ENCODE measurements at places on chromosomes 6 and 20.

- no peak for DNase-seq
Measured at GRCh38 chr20:61373055-61373399, 121.0 kb downstream of the CDH4 start.

- DNase-seq, result no peak
Measured at GRCh38 chr20:2124564-2125213, 23.1 kb downstream of the STK35 start.

- DNase-seq, result no peak
Measured at GRCh38 chr6:51077821-51078518, 259.3 kb downstream of the TFAP2B start.

- DNase-seq, result no peak
Measured at GRCh38 chr6:1912731-1913130, 303.0 kb downstream of the FOXC1 start.

GRCh38 chr6:113361014-113361645 is 496.0 kb upstream of the MARCKS start:
- no peak for DNase-seq

DNA sequence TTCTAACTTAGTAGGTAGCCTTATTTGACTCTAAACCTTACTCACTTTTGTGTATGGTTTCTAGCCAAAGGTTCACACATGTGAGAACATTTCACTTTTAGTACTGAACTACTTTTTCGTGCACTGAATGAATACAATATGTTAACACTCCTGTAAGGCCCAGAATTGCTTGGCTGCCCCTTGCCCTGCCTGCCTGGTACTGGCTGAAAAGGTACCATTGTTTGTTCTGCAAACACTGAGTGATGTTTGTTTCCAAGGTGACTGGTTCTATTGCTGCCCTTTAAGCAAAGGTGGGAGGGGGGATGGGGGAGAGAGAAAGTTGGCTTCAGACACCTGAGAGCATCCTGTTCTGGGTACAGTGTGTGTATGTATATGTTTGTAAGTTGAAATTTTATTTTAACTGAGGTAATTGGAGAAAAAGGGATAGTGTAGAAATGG is 31.2 kb downstream of the RREB1 start:
- no peak for DNase-seq

DNA sequence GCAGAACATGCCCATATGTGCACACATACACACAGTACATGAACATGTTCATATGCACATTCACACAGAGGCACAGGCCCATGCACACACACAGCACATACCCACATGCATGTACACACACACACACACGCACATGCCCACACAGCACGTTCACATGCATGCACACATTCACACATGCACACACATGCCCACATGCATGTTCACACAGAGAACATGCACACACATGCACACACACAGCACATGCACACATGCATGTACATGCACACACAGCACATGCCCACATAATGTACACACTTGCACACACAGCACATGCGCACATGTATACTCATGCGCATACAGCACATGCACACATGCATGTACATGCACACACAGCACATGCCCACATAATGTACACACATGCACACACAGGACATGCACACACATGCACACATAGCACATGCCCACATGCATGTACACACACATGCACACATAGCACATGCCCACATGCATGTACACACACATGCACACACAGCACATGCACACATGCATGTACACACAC is 25.9 kb downstream of the RNASET2 start:
- DNase-seq, result no peak

DNA sequence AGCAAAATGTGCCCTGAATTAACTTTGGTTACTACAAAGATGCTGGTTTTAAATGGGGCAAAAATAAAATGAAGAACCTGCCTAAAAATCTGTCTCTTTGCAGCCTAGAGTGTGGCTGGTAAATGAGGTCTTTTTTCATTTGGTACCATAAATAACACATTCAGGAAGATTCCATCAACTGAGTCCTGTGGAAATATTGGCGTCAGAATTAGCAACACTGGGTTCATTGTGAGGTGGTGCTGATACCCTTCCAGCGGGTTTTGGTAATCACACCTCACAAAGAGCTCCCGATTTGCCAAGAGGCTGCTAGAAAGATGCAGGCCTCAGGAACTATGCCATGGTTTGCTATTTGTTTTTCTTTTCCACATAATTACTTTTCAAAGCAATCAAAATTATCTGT is 55.3 kb downstream of the FAM50B start:
- DNase-seq, result no peak

DNA sequence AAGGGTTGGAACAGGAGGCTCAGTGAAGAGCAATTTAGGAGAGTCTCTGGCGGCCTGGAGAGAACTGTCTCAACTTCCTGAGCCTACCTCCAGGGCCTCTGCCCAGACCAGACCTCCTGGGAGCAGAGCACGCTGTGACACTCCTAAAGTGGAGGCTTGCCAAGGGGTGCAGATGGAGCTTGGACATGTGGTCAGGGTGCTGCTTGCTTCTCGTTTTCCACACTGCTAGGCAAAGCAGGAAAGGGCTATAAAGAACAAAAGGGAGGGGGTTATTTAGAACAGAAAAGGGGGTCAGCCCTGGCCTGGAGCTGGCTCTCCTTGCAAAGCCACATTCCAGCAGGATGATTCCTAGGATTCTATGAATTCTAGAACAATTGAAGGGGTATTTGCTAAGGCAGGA is 145.7 kb upstream of the GGTLC1 start:
- no peak for DNase-seq

DNA sequence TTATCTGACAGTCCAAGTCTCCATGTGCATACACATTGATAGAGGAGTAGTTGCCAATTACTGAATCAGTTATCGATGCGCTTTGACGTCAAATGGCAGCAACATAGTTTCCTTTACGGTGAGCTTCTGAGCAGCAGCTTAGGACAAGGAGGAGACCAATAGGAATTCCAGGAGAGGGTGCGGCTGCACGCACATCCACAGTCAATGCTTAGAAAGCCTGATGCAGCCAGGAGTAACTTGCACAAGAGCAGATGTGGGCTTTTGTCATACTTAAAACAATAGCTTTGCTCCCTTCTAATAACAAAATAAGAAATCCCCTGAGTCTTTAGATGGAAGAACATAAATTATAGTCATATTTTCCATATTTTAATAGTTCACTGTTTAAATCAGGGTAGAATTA is 442.1 kb downstream of the BCKDHB start:
- no peak for DNase-seq

- peak; percentile 33 for DNase-seq
Measured at GRCh38 chr6:135162678-135163439, 18.2 kb upstream of the MYB start.

- peak; percentile 70 for DNase-seq
Measured at GRCh38 chr6:137944793-137945498, 77.9 kb downstream of the TNFAIP3 start.

- no peak for DNase-seq
Measured at GRCh38 chr6:36692861-36693702, 4.5 kb upstream of the RAB44 start.

DNA sequence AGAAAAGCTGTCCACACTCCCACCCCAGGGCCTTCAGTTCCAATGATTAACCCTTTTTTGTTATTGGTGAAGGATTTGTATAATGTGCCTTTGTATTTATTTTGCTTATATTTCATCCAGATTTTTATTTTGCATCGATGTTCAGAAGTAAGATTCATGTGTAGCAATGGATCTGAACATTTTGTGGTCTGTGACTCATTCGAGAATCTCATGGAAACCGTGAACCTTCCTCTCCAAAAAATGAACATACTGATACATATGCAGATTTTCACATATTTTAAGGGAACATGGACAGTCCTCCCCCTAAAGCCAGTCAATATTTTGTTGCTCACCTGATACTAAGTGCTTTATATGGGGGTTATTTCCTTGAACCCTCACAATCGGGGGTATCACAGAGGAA is 421.8 kb upstream of the SOX4 start:
- no peak for DNase-seq

DNA sequence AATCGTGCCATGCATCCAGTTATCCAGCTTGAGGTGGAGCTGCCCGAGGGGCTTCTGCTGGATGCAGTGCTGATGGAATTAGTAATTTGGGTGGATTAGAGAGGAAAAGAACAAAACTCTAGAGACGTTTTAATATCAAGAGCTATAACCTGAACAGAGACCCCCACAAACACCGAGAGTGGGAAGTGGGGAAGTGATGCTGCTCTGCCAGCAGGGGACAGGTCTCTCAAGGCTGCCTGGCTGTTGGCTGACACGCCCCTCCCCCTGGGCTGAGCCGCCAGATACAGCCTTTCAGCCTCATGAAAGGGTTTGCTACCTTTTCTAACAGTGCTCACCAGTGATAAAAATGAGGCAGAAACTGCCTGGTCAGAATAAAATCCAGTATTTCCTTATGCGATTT is 9.6 kb downstream of the LEMD2 start:
- DNase-seq, result no peak

- peak; percentile 20 for DNase-seq
Measured at GRCh38 chr6:12483712-12484111, 193.6 kb downstream of the EDN1 start.

- no peak for DNase-seq
Measured at GRCh38 chr6:27836141-27836782, 75.9 kb downstream of the OR2B2 start.

DNA sequence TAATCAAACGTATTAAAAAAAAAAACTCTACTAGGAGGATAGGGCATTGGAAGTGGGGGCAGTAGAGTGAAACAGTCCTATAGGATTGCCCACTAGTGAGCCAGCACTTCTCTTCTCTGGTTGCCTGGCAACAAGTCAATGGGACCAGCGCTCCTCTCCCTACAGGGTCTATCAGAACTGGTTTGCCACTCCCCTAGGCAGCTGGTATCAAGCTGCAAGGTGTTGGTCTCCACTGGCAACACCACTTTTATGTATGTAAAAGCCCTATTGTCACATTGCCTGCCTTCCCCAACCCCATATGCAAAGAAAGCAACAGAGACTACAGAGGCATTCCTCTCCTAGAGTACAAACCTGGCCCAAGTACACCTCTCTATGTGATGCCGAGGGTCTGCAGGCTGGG is 166.9 kb upstream of the MCHR2 start:
- no peak for DNase-seq

DNA sequence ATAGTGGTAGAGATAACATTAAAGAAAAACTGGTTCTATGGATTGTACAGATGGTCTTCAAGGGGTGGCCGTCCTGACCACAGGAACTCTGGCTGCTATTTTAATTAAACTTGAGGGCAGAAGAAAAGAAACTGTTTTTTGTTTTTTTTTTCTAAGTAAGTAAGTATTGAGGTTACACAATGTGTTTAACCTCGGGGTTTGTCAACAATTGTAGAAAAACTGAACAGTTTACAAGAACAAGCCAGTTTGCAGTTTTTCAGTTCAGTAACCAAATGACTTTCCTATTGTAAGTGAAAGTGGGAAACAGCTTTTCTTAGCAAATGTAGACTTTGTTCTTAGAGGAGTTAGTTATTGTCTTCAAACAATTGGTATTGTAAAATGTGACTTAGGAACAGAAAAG is 77.0 kb downstream of the PLCB1 start:
- peak; percentile 63 for DNase-seq

- peak; percentile 84 for DNase-seq
Measured at GRCh38 chr6:40504274-40504673, 82.9 kb downstream of the LRFN2 start.

GRCh38 chr6:21277601-21278374 is 315.8 kb upstream of the SOX4 start:
- DNase-seq, result no peak

DNA sequence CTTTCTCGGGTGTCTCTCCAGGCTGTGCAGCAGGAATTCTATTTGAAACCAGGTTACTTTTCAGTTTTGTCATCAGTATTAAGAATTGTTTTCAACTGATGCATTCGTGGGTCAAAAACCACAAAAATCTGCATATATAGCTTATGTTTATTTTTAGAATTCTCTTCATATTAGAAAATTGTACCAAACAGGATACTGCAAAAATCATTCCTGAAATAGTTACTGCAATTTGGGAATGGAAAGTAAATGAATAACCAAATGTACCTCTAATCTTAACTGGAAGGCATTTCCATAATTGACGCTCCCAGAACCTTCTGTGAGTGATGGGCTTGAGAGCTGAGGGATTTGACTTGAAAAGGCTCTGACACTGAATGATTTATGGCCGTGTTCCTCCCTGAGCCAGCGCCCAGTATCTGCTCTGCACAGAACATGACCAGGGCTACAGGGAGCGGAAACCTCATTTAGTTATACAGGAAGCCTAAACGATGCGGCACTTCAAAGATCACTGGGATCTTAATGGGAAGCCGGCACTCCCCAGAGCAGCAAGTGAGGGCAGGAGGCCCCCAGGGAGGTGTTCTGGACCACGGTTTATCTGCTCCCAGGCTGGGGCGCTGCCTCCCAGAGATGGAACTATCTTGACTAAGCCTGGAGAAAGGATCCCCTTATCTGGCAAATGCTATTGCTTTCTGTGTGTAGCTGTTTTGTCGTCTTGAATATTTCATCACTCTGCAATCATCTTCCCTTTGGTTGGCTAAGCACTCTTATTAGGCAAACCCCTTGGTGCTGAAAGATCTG is 446.0 kb downstream of the QKI start:
- peak; percentile 37 for DNase-seq

DNA sequence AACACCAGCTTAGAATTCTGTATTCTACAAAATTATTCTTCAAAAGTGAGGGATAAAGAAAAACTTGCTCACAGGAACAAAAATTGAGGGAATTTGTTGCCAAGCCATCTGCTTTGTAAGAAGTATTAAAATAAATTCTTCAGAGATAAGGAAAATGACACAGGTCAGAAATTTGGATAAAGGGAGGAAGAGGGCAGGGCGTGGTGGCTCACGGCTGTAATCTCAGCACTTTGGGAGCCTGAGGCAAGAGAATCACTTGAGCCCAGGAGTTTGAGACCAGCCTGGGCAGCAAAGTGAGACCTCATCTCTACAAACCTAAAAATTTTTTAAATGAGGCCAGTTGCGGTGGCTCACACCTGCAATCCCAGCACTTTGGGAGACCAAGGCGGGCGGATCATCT is 11.8 kb downstream of the SMIM28 start:
- no peak for DNase-seq

DNA sequence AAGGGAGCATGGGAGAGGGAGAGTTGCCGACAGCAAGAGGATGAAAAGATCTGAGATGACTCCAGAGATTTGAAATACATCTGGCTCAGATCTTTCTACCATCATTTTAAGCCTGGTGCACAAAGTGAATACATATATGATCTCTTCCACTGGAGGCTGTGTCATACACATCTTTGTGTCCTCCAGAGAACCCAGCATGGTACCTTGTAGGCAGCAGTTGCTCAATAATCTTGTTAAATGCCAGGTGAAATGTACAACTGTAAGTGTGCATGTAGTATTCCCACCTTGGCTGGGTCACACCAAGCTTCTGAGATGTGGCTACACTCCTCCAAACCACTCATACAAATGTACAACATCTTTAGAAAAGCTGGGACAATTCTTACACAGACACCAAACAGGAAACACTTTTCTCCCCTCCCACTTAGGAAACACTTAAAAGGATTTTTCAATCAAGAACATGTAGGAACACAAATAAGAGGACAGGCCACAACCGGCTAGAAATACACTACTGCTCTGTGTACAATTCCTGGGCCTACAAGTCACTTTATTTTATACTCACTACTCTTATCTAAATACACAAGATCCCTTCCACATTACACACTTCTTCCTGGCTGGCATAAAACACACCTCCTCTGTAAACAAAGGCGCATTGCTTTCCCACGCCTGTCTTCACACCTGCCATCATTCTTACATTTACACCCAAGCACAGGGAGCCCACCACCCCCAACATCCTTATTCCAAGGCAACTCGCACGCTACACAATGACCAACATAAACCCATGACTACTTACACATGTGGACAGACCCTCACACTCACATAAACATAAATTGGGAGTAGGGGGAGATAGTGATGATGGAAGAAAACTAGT is 3.8 kb upstream of the IER3 start:
- no peak for DNase-seq

- no peak for DNase-seq
Measured at GRCh38 chr6:36774331-36774730, 64.9 kb downstream of the CPNE5 start.

- DNase-seq, result peak; percentile 7
Measured at GRCh38 chr20:62025832-62026563, 39.7 kb downstream of the TAF4 start.
